CD4-positive, alpha-beta T cell treated with Interferon alpha-2 for 1 hour (primary cell): ENCODE measurements at places on chromosomes 2 and 18.

- DNase-seq = peak; percentile 63
Measured at GRCh38 chr2:126655500-126656430, at the start of gene GYPC. Gene GYPC, plus strand, starts transcription at chr2:126656158. Its CDS starts 106 bp downstream, at chr2:126656264.

DNA sequence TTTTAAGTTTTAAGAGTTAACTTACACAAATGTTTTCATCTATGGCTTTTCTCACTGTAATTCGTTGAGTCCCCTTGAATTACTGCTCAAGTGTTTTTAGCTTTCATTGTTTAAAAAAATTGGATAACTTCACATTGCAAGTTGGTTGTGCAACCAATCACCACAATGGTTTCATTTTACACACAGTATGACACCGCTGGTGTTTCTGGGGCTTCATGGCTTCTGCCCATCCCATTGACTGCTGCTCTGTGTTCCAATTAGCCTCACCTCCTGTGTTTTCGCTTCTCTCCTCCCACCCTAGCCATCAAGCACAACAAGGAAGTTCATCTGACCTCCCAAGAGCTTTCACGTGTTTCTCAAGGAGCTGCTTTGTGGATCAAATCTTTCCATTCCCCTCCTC, 199.1 kb upstream of the CHAC2 start:
- DNase-seq = no peak

DNA sequence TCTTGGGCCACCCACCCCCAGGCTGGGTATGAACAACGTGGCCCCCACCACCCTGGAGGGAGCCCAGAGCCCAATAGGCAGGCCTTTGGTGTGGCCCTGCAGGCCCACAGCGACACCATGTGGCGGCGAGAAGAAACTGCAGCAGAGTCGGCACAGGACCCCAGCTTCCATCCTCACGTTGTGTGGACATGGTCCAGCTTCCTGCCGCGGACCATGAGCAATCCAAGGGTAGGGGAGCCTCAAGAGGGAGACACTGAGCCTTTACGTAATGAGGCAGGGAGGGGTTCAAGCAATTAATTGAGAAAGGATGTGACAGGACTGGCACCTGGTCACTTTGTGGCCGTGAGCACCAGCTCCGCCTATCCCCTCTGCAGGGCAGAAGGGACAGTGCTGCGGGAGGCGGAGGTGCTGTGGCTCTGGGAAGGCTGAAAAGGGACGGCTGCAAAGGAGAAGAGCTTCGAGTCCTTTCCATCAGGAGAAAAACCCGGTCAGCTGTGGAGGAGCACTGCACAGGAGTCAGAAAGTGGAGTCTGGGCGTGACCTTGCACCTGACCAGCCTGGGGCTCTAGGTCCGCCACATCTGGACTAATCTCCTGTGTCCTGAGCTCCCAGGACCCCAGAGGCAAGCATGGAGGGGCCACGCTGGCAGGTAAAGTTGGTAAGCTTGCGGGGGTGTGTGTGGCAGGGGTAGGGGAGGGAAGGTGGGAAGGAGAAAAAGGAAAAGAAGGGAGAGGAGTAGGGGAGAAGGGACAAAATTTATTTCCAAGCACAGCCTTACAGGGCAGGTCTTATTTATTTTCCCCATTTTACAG, 44.9 kb downstream of the TMEM37 start:
- DNase-seq = peak; percentile 33

GRCh38 chr2:160308915-160309314, 108.8 kb upstream of the ITGB6 start:
- no peak for DNase-seq

DNA sequence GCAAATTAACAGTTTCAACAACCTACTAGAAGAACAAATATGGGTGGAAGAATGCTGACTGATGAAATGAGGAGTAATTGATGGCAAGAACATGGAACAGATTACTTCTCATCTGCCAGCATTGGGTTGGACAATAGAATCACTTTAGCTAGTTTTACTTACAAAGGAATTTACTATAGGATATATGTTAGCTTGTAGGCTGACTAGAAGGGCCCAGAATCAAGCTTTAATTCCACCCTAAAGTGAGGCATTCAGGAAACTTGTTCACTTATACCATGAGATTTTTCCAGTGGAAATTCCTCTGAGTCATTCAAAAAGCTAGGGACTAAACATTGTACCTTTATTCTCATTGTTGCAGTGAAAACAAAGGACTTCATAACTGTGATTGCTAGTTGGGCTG, 5.0 kb upstream of the ZSWIM2 start:
- DNase-seq = no peak

GRCh38 chr2:155442755-155443372, 744.4 kb downstream of the KCNJ3 start:
- no peak for DNase-seq

DNA sequence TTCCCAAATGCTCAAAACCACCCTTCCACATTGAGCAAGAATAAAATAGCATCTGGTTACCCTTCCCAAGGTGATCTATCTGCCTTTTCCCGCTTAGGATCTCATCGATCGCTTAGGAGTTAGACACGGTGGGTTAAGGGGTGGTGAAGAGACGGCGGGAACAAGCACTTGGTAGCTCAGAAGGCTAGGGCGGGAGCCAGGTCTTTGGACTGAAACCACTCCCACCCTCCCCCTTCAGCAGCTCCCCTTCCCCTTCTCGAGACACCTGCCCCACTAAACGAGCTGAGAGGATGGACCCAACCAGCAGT, 513 bp downstream of the THOC1 start:
- DNase-seq = no peak

- DNase-seq = no peak
Measured at GRCh38 chr2:150607390-150607811, 119.9 kb upstream of the RND3 start.

DNA sequence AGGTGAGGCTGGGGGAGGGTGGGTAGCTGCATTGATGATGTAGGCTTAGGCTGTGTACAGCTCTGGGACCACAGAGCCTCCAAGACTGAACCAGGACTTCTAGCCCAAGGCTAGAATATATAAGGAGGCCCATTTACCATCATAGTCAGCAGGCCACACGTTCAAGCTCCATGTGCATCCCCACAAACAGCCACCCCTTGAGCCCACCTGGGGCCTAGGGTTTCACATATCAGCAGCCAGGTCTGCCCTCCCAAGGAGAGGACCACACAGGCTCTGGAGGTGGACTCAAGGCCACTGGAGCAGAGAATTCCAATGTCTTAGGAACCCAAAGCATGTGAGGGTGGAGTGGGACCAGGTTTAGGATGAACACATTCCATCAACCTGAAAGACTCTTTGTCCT, 230.5 kb downstream of the TTC32 start:
- DNase-seq = no peak

DNA sequence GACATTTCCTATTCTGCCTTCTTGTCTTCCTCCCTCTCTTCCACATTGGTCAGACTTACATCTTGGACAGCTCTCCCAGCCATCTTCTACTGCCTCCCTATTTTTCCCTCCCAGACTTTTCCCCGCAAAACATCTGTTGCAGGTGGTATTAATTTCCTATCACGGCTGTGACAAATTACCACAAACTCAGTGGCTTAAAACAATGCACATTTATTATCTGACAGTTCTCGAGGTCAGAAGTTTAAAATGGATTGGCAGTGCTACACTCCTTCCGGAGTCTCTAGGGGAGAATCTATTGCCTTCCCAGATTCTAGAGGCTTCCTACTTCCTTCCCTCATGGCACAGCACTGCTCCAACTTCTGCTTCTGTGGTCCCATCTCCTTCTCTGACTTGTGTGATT, 33.3 kb downstream of the STRADB start:
- no peak for DNase-seq

GRCh38 chr2:205357732-205358131, 324.6 kb upstream of the NRP2 start:
- no peak for DNase-seq

DNA sequence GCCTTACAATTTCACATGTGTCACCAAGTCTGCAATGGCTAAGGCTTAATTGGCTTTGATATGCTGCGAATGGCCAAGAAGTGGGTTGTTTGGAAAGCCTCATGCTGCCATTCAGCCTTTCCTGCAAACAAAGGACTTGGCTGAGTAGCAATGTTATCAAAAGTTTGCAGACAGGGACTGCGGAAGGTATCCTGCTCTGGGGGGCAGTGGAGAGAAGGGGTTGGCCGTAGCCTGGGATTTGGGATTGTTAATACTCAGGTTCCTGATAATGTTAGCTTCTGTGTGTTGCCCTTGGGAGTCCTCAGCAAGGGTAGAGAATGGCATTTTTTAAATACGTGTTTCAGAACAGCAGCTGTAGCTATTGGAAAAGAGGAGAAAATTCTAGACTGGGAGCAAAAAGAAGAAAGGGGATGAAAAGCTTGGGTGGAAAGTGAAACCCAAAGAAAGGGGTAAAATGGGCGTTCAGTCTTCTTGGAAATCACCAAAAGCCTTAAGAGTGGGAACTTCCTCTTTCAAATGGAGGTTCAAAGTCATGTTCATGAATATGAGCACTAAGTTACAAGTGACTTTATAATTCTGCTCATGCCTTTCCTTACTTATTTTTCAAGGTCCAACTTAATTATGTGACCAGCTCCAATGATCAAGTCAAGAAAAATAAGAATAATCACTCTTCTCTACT, 325.1 kb downstream of the RNF144A start:
- no peak for DNase-seq

GRCh38 chr2:160928854-160929301, 231.3 kb upstream of the TANK start:
- no peak for DNase-seq

GRCh38 chr18:79901665-79902064, 49.8 kb downstream of the SLC66A2 start:
- DNase-seq = no peak

- DNase-seq = peak; percentile 65
Measured at GRCh38 chr2:219495531-219496122, 3.1 kb upstream of the GMPPA start.

DNA sequence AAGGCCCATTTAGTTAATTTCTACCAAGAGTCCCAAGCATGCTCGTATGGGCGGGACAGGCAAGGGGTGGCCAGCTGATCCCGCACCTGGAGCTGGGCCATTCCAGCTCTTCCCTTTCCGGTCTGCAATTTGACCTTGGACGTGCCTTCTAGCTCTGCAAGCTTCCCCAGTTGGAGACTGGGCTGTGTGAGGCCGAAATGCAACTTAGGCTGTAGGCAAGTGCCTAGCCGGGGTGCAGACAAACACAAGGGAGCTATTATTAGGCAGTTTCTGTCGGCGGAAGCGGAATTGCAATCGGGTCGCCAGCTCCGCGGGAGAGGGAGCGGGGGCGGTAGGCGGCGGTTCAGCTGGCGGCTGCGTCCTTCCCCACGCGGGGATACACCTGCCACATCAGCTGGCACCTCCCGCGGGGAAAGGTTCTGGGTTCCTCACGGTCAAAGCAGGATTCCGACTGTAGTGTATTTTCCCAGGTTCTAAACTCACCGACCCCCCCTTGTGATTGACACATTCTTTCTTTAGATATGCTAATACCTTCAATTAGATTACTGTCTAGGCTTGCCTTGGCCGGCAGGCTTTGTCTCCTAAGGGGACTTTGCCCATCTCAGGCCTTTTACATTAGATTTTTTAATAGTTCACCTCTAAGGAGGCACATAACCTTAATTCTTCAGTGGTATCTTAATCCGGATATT, 17.1 kb upstream of the ZNF532 start:
- DNase-seq = no peak

- DNase-seq = no peak
Measured at GRCh38 chr2:75224636-75225094, 25.3 kb upstream of the TACR1 start.

- DNase-seq = no peak
Measured at GRCh38 chr18:59705145-59705544, 7.9 kb upstream of the CCBE1 start.

DNA sequence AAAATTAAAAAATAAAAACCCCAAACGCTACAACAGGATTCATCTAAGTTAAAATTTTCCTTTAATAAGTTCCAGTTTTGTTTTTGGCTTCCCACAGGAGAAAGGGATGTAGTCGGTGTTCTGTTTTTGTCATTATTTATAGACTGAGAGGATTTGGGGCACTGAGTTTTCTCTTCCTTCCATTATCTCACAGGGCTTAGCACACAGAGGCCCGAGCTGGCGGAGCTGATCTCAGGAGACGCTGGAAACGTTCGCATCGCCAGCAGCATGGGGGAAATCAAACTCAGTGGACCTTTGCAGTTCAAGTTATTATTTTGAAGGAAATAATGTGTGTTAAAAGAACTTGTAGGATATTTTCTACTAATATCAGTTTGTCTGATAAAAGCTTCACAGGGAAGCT, 669.7 kb upstream of the SALL3 start:
- DNase-seq = no peak

DNA sequence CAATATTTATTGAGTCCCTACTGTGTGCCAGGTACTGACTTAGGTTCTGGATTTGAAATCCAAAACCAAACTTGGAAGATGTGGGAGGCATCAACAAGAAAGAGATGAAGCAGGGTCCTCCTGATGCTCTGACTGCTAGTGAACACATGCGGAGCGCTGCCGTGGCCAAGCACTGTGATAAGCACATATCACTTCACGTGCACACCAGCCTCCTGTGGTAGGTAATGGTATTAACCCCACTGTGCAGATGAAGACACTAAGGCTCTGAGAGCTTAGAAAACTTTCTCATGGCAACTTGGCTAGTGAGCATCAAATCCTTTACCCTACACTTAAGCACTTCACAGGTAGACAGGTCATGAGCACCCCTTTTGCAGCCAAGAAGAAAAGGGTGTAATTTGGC, 216.1 kb downstream of the HAUS1 start:
- no peak for DNase-seq

GRCh38 chr18:73962256-73962655, 185.4 kb downstream of the FBXO15 start:
- DNase-seq = no peak

DNA sequence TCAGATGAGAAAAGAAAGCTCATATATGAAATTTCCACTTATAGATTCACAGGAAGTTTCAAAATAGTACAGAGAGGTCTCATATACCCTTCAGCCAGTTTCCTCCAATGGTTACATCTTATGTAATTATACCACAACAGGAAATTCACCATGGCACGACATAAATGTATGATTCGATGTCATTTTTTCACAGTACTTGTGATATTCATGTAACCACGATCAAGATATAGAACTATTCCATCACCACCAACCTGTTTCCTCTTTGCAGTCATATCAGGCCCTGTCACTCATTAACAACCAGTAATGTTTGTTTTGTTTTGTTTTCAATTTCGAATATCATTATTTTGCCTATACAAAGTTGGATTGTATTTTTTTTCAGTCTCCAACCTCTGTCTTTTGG, 314.3 kb upstream of the POU3F3 start:
- DNase-seq = no peak

DNA sequence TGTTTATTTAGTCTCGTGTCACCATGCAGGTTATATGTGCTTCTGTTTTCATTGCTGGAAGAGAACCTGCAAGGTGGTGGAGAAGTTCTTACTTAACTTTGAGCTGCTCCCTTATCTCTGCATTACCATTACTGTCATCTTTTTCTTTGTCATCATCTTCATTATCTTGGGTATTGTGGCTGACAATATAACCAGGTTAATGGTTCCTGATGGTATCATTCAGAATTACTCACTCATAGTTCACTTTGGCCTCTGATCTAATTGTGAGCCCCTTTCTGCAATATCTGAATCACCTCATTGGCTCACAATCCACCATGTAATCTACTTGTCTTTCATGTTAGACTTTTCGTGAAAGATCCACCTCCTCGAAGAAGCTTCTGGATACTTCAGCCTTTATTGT, 5.0 kb downstream of the CD28 start:
- no peak for DNase-seq
